ENCODE measurements at places on chromosomes 7 and 10.

DNA sequence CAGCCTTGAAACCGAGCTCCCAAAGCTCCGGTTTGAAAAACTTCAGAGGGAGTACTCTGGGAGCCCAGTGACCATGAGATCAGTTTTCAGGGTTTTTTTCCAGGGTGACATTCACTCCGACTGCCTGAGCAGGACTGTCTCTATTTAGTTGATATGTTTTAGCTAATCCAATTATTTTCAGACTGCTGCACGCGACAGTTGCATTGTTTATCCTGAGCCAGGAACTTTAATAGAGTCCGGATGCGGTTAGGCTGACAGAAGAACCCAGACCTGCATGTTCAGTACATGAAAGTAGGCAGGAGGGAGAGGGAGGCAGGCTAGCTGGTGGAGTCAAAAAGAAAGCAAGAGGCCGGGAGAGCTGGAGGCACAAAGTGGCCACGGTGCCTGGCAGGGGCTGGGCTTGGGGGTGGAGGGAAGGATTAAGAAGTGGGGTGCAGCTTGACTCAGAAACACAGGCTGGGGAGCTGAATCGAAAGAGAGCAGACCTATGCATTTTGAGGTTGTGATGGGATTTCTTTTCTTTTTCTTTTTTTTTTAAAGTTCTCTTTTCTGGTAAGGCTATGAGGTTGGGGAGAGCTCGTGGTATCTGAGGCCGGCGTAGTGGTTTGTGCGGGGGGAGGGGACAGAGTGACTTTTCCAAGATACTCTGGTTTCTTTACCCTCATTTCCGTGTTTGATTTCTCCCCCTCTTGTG lies 5.7 kb downstream of the GATA3 start:
- DNase-seq = no peak

DNA sequence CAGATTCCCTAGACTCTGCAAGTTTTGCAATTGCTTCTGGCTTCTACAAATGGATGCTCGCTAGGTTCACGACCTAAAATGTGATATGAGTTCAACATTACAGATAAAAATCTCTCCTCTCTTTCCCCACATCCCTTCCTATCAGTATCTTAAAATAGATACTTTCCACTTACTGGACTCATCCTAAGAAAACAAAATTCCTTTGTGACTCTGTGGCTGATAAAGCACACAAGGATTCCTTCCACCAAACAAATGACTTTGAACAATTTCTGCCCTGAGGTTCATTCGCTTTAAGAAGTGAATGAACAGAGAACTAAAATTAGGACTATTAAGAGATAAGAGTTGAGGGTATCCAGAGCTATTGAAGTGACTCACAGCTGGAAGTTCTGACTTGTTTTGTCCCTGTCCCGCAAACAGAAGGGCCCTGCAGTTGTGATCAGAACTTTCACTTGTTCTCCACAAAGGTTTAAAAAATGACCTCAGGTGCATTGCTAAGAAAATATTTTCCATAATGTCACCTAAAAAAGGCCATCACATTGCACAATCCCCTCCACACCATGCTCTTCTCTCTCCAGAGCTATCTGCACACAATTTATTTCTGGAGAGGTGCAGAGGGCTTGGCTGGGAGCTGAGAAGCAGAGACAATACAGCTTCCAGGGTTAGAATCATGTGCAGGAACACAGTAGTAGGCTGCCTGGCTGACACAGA lies 96.1 kb downstream of the PIP4K2A start:
- DNase-seq = no peak

DNA sequence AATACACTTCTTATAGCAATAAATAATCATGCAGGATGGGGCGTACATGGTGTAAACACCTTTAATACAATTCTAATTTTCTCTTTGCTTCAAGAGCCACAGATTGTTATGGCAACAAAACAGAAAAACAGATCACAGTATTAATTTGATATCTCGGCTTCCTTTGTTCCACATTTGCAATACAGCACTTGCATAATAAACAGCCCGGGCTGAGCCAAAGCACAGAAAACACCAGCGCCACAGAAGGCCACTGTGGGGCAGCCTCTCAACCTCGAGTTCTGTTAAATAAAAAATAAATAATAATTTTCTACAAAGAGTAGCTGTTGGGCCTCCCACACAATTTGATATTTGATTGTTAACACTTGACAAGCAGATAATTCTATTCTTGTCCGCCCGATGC lies 255.9 kb downstream of the USP6NL start:
- no peak for DNase-seq

GRCh38 chr10:1630304-1630703 lies 107.0 kb downstream of the ADARB2 start:
- no peak for DNase-seq
